ENCODE measurements at places on chromosomes 1 and 21. TPM values are rescaled to one million over a fixed set of nuclear protein-coding genes. Genes with fewer than 3 reads are reported as not detected.

EVA1C gene
- total RNA-seq, result 13.5 TPM

DNA sequence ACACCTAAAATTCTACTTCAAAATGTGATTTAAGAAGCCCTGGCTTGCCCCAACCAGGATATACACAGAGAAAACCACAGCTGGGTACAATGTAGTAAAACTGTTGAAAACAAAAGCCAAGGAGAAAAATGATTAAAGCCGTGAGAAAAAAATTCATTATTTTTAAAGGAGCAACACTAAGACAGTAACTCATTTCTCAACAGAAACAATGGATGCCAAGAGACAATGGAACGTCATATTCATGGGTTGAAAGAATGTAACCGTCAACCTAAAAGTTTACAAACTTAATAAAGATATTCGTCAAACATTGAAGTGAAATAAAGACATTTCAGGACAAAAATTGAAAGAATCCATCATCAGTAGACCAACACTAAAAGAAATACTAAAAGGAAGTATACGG, 340.9 kb downstream of the KIF26B start:
- DNase-seq, result no peak

DNA sequence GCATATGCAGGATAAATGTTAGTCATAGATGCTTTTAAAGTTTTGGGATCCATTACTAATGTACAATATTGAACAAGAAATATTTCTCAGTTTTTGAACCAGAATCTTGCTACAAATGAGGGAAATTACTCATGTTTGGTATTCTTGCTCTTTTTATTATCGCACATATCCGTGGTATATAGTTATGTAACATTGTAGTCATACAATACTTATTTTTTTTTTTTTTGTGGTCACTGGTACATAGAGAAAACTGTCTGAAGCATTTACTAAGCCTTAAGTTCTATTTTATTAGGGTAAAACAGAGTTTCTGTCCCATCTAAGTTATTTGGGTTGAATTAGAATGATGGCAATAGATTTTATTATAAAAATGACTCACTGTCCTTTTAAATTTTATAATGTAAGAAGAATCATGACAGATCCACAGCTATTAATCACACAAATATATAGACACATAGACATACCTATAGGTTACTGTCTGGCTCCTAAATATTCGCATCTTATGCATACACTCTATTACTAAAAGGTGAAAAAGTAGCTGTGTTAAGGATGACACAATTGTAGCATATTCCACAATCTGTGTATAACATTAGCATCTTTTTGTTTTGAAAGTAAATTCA, 18.0 kb upstream of the PRKAA2 start:
- no peak for DNase-seq

HIVEP3 gene
- total RNA-seq, result 0.87 TPM

F5 gene
- not detected for total RNA-seq
